ENCODE measurements at places on chromosomes 3 and 15.

- no peaks in the 10 kb centered on the region for H3K36me3 ChIP-seq
- DNase-seq = no peak
- H3K27me3 ChIP-seq = peaks cover 10% of the 10 kb centered on the region
- H3K4me3 ChIP-seq = peak overlapping the region; percentile 71
- H3K4me1 ChIP-seq = peaks cover 39% of the 10 kb centered on the region
- peak overlapping the region; percentile 78 for H3K27ac ChIP-seq
Observed at GRCh38 chr3:100603469-100603868, 5.9 kb upstream of the ADGRG7 start.

DNA sequence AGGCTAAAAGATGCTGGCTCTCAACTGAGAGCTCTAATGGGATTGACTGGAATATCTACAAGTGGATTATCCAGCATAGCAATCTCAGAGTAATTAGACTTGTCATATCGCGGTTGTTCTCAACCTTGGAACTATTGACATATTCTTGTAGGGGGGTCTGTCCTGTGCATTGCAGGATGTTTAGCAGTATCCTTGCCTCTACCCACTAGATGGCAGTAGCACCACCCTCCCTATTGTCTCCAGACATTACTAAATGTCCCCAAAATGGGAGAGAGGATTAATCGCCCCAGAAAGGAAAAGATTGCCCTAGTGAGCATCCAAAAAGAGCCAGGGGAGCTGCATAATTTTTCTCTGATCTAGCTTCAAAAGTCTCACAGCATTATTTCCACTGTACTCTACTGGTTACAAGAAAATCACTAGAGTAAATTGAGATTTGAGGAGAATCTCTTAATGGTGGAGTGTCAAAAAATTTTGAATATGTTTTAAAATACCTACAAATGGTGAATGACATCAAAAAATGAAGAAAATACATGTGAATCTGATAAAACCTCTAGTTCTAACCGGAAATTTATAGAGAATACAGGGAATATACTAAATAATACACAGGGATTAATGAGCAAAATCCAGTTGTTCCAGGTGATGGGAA, 388.2 kb upstream of the AGTR1 start:
- no peaks in the 10 kb centered on the region for H3K4me1 ChIP-seq
- no peak overlapping the region for H3K4me3 ChIP-seq
- H3K27ac ChIP-seq = no peak overlapping the region
- H3K27me3 ChIP-seq = no peaks in the 10 kb centered on the region

DNA sequence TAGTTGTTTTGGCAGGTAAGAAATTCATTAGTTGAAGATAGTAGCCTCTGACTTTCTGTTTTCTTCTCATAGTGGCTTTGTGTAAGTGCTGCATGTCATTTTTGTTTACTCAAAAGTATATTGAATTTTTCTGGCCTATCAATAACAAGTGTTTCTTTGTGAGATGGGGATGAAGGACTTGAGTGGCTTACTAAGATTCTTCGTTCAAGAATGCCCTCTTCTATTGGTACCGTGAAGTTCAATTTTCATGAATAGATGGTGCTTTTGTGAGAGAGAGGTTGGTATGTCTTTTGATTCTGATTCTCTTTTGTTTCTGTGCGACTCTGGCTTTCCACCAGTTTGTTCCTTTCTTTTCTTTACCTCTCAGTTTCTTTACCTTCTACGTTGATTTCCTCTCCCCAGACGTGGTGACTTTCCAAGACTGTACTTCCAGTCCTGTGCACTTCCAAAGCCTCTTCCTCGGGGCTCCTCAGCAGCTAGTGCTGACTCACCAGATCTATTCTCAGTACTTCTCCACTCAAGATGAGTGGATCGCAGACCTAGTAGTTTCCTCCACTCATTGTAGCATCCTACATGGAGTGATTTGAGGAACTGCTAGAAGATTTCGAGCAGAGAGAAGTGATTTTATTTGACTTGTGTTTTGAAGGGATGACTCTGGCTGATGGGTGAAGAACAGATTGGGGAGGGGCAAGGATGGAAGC, 82.0 kb upstream of the EPHB3 start:
- H3K27me3 ChIP-seq = peaks cover 21% of the 10 kb centered on the region
- H3K4me1 ChIP-seq = no peaks in the 10 kb centered on the region
- DNase-seq = no peak
- no peaks in the 10 kb centered on the region for H3K36me3 ChIP-seq
- no peak overlapping the region for H3K4me3 ChIP-seq

GRCh38 chr3:45406772-45407171, 18.4 kb downstream of the LARS2 start:
- H3K36me3 ChIP-seq = peaks cover 31% of the 10 kb centered on the region
- no peaks in the 10 kb centered on the region for H3K4me1 ChIP-seq
- H3K4me3 ChIP-seq = no peak overlapping the region
- DNase-seq = no peak

DNA sequence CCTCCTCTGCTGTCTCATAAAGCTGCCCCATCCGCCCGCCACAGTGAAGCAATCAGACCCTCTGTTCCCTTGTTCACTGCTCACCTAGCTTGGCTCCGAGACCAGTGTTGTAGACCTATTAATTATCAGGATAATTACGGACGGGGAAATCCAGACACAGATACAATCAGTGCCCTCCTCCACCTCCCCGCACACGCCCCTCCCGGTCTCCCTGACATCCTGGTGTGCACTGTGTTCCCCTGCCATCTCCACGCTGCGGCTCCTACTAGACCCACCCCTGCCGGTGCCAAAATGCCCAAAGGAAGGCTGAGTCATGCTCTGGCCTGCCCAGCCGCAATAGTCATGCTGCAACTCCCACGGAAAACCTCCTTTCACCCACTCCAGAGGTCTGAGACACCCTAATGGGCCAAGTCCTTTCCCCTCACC, 277.3 kb upstream of the TLE3 start:
- no peaks in the 10 kb centered on the region for H3K36me3 ChIP-seq
- peaks cover 66% of the 10 kb centered on the region for H3K27me3 ChIP-seq
- no peaks in the 10 kb centered on the region for H3K4me1 ChIP-seq
- H3K27ac ChIP-seq = no peak overlapping the region

DNA sequence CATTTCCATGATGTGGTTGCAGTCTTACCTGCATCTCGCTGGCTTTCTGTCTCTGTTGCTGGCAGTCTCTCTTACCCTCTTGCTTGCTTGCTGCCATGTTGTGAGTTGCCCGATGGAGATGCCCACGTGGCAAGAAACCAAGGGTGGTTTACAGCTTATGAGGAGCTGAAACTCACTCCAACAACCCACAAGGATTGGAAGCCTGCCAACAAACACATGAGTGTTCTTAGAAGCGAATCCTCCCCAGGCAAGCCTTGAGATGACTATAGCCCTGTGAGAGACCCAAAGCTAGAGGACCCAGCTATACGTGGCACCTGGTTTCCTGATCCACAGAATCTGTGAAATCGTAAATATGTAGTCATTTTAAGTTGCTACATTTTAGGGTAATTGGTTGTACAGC, 490.9 kb upstream of the ADAMTS9 start:
- DNase-seq = no peak
- no peak overlapping the region for H3K27ac ChIP-seq
- no peak overlapping the region for H3K4me3 ChIP-seq

- no peak overlapping the region for H3K4me3 ChIP-seq
- peaks cover 72% of the 10 kb centered on the region for H3K36me3 ChIP-seq
- no peak for DNase-seq
Observed at GRCh38 chr3:36903119-36903882, 41.6 kb downstream of the TRANK1 start.

GRCh38 chr3:188214442-188214841, 60.5 kb downstream of the LPP start:
- no peak overlapping the region for H3K27ac ChIP-seq
- H3K36me3 ChIP-seq = peaks cover 14% of the 10 kb centered on the region
- H3K4me1 ChIP-seq = peaks cover 29% of the 10 kb centered on the region
- no peaks in the 10 kb centered on the region for H3K27me3 ChIP-seq
- no peak for DNase-seq

GRCh38 chr3:88101142-88101541, 42.1 kb downstream of the ZNF654 start:
- H3K27ac ChIP-seq = no peak overlapping the region
- H3K36me3 ChIP-seq = peaks cover 63% of the 10 kb centered on the region
- no peaks in the 10 kb centered on the region for H3K27me3 ChIP-seq
- DNase-seq = no peak

DNA sequence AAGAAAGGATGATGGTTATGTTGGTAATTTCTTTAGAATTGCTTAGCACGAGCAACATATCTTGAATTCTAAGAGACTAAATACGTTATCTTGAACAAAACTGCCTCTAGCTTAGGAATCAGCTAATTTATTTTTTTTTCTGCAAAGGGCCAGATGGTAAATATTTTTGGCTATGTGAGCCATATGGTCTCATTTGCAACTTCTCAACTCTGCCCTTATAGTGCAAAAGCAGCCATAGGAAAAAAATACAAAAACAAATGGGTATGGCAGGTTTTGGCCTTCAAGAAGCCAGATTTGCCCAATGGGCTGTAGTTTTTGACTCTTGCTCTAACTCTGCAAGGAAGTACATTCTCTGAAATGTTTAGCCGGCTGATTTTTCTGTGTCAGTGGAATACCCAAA, 11.9 kb downstream of the OXSM start:
- no peak overlapping the region for H3K27ac ChIP-seq
- H3K36me3 ChIP-seq = no peaks in the 10 kb centered on the region
- no peak for DNase-seq

GRCh38 chr3:34248352-34248751, 449.9 kb downstream of the PDCD6IP start:
- H3K36me3 ChIP-seq = no peaks in the 10 kb centered on the region
- DNase-seq = peak; percentile 37

DNA sequence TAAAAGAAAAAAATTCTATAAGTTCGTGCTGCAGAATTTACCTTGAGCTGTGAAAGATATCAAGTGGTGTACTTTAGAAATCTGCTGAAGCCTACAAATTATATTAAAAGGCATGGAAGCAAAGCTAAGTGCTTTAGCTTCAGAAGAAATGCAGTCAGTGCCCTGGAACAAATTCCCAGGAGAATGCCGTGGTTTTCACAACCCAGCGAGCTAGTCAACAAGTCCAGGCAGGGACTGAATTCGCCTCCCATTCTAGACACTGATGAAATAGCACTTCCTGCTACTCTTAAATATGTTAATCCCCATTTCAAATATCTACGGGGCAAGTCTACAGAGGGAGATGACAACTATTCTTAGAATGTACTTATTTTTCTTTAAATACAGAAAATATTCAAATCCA, 326.4 kb upstream of the IGF1R start:
- H3K4me1 ChIP-seq = no peaks in the 10 kb centered on the region
- no peak overlapping the region for H3K4me3 ChIP-seq
- no peak for DNase-seq
- H3K27me3 ChIP-seq = no peaks in the 10 kb centered on the region
- no peaks in the 10 kb centered on the region for H3K36me3 ChIP-seq

- H3K27ac ChIP-seq = no peak overlapping the region
- no peak overlapping the region for H3K4me3 ChIP-seq
- H3K4me1 ChIP-seq = peaks cover 17% of the 10 kb centered on the region
- peaks cover 3% of the 10 kb centered on the region for H3K36me3 ChIP-seq
- no peaks in the 10 kb centered on the region for H3K27me3 ChIP-seq
- no peak for DNase-seq
Observed at GRCh38 chr15:51759557-51760070, 8.2 kb downstream of the TMOD2 start.

DNA sequence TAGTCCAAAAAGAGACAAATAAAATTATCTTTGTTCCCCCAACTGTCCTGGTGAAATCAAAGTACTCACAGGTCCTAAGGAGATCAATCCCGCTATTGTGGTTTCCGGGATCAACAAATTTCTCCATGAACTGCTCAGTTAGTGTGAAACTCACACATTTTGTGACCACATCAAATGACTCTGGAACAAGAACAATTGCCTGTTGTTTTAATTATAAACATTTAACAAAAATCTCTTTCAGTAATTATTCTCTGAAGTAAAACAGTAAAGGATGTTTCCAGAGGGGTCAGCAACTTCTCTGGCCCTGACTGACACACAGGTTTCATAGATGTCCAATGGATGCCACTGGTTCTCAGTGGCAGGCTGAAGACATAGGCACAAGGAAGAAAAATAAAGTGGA, 3.9 kb downstream of the CLDND1 start:
- peaks cover 66% of the 10 kb centered on the region for H3K4me1 ChIP-seq
- no peaks in the 10 kb centered on the region for H3K27me3 ChIP-seq
- no peak for DNase-seq
- peak overlapping the region; percentile 93 for H3K4me3 ChIP-seq
- peaks cover 87% of the 10 kb centered on the region for H3K36me3 ChIP-seq

GRCh38 chr15:71802770-71803169, 7.6 kb upstream of the NR2E3 start:
- no peaks in the 10 kb centered on the region for H3K4me1 ChIP-seq
- peak; percentile 55 for DNase-seq
- no peaks in the 10 kb centered on the region for H3K36me3 ChIP-seq

- H3K4me3 ChIP-seq = no peak overlapping the region
- no peaks in the 10 kb centered on the region for H3K4me1 ChIP-seq
- no peak overlapping the region for H3K27ac ChIP-seq
- no peaks in the 10 kb centered on the region for H3K36me3 ChIP-seq
- H3K27me3 ChIP-seq = no peaks in the 10 kb centered on the region
Observed at GRCh38 chr3:80734483-80734882, 966.7 kb upstream of the ROBO1 start.

DNA sequence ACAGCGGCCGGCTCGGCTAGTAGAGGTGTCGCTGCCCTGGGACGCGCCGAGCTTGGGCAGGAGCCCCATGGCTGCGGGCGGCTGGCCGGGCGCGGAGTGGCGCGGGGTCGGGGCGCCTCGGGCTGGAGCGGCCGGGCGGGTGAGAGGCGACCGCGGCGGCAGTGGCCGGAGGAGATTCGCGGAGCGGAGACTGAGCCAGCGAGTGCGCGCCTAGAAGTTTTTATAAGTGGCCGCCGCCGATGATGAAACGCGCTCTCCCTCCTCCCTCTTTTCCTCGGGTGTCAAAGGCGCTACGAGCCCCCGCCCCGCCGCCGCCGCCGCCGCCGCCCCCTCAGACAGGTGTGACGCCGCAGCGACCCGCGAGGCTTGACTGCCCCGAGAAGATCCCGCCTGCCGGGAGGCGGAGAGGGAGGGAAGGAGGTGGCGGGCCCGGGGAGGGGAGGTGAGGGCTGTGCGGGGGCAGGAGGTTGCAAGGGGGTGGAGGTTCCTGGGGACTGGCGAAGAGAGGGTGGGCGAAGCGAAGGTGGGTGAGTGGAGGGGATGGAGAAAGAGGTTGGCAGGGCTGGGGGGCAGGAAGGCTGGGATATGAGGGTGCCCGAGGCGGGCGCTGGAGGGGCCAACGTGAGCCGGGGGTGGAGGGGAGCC, at the start of gene SLCO2A1:
Gene SLCO2A1, minus strand, starts transcription at position 192 of the 645 bp plus-strand sequence. Its CDS starts 123 bp downstream, at position 69.
- H3K36me3 ChIP-seq = no peaks in the 10 kb centered on the region
- peaks cover 6% of the 10 kb centered on the region for H3K4me1 ChIP-seq
- no peak within 1 kb of the TSS for H3K27ac ChIP-seq
- peak within 1 kb of the TSS; percentile 51 for H3K4me3 ChIP-seq
- no peak for DNase-seq

GRCh38 chr15:68126396-68126795, 72.3 kb downstream of the PIAS1 start:
- H3K27ac ChIP-seq = no peak overlapping the region
- H3K27me3 ChIP-seq = no peaks in the 10 kb centered on the region
- H3K36me3 ChIP-seq = peaks cover 25% of the 10 kb centered on the region
- DNase-seq = no peak
- no peak overlapping the region for H3K4me3 ChIP-seq

DNA sequence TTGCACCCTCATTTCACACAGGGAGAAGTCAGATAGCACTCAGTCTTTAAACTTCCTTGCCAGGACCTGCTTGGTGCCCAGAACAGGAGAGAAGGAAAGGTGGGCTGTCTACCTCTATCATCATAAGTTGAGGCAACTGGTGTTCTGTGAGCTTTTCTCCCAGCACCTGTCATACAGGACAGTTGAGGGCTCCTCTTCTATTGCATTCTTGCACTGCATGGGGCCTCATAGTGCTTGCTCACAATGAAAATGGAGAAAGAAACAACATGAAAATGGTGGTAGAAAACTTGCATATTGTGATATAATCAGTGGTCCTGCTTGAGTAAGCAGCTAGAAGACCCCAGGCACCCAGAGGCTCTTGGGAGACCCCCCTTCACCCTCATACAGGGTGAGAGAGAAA, 311.7 kb upstream of the GOLIM4 start:
- no peaks in the 10 kb centered on the region for H3K36me3 ChIP-seq
- no peaks in the 10 kb centered on the region for H3K27me3 ChIP-seq
- no peak overlapping the region for H3K4me3 ChIP-seq
- no peaks in the 10 kb centered on the region for H3K4me1 ChIP-seq
- H3K27ac ChIP-seq = no peak overlapping the region

All from activated CD8-positive, alpha-beta T cell treated with anti-CD3 and anti-CD28 coated beads, Interleukin-2, amount 10 ng/mL, durations not matched to agents 7 days and 5 days (primary cell).